Brain microvascular endothelial cell (primary cell): ENCODE measurements at places on chromosomes 11 and 22.

- peak; percentile 61 for DNase-seq
Measured at GRCh38 chr22:50146439-50147238, 23.9 kb upstream of the PANX2 start.

- DNase-seq, result no peak
Measured at GRCh38 chr11:96229354-96229977, 113.5 kb downstream of the MAML2 start.

DNA sequence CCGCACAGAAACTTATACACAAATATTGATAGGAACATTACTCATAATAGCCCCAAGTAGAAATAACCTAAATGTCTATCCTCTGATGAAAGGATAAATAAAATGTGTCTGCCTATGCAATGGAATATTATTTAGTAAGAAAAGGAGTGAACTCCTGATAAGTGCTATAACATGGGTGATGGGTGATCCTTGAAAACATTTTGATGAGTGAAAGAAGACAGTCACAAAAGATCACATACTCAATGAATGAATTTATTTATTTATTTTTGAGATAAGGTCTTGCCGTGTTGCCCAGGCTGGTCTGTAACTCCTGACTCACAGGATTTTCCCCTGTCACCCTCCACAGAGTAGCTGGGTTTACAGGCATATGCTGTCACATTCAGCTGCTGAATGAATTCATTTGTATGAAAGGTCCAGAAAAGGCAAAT lies 17.3 kb downstream of the RNF121 start:
- DNase-seq, result peak; percentile 91

GRCh38 chr11:43933608-43934551 lies 8.6 kb upstream of the C11orf96 start:
- peak; percentile 52 for DNase-seq

DNA sequence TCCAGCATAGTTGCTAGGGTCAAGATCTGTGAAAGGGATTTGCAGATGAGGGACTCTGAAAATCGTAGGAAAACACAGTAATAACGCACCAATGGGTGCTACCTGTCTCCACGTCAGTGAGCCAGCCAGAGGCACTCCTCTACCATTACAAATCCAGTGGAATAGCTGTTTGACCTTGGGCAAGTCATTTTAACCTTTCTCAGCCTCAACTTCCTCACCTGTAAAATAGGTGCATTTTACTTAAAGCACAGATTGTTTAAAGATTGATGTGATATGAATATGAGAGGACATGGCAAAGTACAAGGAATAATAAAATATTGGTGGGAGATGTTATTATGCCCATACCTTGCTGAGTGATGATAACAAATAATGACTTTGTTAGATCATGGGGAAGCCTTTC lies 148.1 kb upstream of the TTC12 start:
- no peak for DNase-seq

DNA sequence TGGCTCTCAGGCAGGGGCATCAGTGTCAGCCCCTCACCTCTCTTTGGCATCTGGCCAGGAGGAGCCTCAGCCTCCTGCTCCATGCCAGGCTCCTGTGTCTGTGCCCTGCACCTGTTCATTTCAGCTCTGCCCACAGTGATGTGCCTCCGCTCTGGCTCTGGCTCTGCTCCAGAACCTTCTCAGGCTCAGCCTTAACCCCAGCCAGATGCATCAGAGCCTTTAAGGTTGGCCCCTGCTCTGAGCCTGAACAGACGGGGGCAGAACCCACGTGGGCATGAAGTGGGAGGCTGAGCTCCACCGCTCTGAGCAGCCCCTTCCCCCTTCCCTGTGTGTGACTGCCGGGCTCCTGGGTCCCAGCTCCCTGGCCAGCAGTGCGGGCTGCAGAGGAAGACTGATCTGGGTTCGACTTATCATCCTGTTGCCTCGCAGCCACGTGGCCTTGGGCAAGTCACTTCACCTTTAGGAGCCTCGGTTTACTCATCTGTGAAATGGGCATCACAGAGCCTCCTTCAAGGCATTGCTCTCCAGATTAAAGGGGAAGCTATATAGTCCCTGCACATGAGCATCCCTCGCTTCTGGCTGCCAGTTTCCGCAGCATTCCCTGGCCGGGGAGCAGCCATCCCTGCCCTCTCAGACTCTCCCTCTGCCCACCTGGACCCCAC lies 44.7 kb upstream of the RTL6 start:
- no peak for DNase-seq

DNA sequence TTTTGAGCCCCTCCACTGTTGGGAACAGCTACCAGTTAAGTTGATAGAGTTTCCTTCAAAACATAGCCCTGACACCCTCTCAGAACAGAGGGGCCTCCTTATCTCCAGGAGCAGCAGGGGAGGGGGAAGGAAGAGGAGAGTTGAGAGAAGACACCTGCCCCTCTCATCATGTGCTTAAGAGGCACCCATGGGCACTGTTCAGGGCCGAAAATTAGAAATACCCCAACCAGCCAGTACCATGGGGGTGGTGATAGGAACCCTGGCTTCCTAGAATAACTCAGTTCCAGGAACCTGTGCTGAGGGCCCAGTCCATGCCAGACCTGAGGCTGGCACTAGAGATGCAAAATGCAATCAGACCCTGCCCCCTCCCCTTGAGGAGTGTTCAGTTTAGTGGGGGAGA lies 9.3 kb upstream of the GDPD5 start:
- DNase-seq, result no peak

DNA sequence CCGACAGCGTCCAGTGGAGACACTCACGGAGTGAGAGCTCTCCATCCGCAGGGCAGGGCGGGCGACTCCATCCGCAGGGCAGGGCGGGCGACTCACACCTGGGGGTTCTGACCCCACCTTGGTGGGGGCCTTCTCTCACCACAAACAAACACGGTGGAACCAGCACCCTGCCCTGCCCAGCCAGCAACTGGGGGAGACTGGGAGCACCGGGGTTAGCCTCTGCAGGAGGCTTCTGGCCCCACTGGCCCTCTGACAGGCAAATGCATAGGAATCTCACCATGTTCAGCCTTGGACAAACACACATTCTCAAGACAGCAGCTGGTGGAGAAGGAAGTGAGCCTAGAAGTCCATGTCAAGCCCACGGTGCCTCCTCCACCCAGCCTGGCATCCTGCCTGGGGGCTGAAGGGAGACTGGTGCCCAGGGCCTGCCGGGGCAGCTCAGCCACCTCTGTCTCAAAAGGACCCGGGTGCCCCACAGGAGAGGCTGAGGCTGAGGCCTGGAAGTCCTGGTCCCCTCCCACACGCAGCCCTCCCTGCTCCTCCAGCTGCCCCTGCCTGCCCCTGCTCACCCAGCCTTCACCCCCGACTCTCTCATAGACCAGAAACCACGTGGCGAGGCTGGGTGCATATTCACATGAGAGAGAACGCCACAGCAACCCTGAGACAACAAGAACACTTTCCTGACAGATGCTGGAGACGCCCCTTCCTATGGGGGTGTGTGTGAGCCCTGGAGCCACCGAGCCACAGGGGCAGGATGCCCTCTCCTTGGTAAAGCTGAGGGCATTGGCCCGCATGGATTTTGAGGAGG lies 98.4 kb upstream of the B3GAT1 start:
- no peak for DNase-seq

GRCh38 chr11:45653277-45653676 lies 12.1 kb downstream of the CHST1 start:
- DNase-seq, result no peak

- no peak for DNase-seq
Measured at GRCh38 chr11:115963156-115963555, 458.9 kb upstream of the CADM1 start.

GRCh38 chr11:2924381-2924780 lies 4.8 kb downstream of the PHLDA2 start:
- no peak for DNase-seq

GRCh38 chr11:33542921-33543320 lies 157.7 kb downstream of the C11orf91 start:
- peak; percentile 40 for DNase-seq

DNA sequence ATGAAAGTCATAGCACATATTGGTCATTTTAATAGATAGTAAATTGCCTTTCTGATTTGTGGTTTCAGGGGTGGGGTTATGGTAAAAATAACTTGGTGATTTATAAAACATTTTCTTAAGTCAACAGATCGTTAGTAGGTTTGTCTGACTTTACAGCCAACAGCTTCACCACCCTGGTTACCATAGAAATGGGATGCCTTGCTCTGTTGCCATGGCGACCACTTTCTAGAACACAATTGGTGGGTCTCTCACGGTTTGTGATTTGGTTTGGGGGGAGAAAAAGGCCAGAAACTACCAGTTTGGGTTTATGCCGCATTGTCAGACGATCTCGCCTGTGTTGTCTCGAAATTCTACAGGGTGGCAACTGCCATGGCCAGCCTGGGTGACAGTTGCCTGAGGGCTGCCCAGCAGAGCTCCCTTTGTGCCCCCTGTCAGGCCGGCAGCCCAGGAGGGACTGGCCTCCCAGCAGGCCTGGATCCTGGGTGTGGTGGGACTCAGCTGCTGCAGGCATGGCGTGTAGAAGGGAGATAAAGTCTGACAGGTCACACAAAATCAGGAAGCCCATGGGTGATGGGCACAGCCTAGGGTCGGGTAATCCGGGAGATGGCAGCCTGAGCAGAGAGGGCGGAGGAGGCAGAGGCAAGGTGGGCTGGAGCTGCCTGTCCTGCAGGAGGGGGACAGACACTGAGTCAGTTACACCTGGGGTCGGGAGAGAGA lies 30.9 kb downstream of the KCNC1 start:
- no peak for DNase-seq
